H54 (cell line): ENCODE measurements at places on chromosomes 3 and 15.

DNA sequence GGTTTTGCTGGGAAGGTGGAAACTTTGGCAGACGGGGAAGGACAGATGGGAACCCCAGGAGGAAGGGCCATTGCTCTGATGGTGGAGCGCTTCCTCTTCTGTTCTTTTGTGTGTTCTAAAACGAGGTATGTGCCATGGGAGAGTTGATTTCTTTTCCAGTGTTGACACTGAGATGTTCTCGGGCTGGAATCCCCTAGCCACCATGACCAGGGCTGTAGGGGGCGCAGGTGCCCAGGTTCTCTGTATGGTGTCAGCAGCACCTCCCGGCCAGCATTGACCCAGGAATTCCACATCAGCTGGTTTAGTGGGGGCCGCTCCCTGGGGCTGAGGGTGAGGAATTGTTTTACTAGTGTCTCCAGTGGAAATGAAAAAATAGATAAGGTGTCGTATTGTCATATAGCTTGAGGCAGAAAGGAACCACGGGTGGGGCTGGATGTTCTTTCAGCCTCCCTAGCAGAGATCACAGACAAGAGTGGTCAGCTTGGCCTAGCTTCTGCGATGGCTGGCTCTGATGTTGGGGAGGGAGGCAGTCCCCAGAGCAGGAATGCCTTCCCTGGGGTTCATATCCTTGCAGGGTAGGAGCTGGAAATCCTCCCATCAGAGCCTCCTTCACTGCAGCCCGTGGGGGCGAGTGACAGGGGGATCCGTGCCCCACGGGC lies 34.2 kb upstream of the ACAD9 start:
- peak; percentile 26 for DNase-seq

DNA sequence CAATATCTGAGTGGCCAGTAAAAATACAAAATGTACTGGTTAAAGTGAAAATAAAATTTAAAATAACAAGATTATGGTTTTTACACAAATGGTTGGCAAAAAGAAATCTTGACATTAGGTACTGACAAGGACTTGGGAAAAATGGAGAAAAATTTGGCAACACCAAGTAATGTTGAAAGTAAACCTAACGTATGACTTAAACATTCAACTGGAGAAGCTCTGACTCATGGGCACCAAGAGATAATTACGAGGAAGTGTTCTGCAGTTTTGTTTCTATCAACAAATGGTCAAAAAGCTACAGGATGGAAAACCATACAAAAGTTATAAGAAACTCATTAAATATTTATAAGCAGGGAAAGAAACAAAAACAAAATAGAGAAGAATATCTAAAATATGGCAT lies 177.7 kb downstream of the ZNF385D start:
- no peak for DNase-seq

DNA sequence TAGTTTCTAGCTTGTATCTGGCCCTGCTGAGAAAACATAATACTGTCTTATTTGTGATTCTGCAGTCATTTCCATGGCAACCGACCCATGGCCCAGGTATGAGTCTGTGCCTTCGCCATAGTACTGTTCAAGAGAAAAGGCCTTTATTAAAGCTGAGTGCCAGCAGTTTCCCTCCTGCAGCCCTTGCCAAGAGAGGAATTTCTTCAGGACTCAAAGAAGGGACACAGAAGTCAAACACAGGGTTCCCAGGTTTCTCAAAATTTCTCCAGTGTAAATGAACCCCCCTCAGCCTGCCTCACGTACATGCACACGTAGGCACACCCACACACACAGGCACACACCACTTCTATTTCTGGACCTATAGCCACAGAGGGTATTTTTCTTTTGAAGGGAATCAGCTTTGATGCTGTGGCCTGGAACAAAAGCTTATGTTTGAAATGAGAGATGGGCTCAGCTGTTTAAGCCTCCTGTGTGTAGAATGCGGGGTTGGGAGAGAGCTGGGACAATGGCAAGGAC lies 269.2 kb downstream of the PDCD6IP start:
- DNase-seq, result no peak

DNA sequence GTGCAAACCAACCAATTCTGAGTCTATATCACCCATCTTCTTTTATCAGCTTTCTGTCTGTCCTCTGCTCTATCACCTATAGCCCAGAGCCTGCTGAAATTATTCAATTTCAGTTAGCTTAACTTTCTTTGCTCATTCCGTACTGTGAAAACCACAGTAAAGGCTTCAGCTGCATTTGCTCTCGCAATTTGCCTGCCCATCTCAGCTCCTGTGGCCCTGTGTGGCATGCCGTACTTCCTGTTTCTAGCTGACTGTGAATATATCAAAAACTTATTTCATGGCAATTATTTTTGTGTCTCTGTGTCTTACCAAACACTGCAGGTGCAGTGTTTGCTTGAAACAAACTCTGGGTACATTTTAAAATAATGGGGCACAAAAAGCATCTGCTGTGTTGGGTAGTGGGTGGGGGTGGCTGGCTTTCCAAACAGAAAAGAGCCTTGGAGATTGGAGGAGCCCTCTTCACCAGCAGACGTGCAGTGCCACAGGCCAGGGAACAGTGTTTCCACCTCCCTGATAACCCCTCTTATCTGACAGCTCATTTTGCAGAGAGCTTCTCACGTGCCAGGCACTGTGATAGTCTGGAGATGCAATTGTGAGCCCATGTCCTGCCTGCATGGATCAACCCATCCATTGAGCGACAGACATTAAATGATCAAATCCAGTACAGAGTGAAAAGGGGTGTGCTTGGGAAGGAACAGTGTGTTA lies 45.2 kb downstream of the GASK1A start:
- DNase-seq, result no peak

DNA sequence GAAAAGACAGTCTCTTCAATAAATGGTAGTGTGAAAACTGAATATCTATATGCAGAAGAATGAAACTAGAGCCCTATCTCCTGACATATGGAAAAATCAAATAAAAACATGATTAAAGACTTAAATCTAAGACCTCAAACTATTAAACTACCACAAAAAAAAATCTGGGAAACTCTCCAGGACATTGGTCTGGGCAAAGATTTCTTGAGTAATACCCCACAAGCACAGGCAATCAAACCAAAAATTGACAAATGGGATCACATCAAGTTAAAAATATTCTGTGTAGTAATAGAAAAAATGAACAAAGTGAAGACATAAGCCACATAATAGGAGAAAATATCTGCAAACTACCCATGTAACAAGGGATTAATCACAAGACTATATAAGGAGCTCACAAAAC lies 286.4 kb downstream of the TBC1D5 start:
- no peak for DNase-seq

- no peak for DNase-seq
Measured at GRCh38 chr3:104244680-104245220, 1122.0 kb upstream of the ALCAM start.

DNA sequence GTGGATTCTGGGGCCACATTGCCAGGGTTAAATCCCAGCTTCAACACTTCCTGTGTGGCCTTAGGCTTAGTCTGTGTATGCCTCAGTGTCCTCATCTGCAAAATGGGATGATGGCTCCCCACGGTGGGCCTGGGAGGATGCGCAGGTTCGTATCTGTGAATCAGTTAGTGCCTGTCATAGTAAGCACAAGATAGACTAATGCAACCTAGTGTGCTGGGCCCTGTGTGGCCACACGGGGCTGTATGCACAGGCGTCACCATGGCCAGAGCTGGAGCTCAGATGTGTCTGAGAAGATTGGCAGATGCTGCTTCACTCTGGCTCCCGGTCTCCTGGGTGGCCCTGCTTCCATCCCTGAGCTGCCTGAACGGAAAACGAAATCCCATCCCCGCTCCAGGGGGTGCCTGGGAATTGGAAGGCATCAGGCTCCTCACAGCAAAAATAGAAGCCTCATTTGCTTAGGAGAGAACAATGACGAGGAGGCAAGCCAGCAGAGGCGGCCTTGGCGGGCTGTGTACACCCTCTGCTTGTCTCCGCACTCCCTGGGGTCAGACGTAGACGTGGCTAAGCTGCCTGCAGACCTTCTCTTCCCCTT lies 103.6 kb downstream of the APBA2 start:
- DNase-seq, result no peak

DNA sequence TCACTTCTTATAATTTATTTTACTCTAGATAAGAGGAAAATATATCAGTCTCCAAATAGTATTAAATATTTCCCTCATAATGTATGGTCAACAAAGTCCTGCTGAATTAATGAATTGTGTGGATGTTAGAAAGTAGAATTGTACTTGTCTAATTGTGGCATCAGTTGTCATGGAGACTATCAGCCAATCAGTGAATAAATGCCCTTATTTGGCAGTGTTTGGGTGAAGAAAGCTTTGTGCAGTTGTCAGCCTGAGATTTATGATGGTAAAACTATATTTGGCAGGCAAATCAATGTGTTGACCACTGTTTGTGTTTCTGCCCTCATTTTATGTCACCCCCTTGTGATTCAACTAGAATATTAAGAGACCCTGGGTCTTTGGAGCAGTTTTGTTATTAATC lies 293.6 kb upstream of the MDFIC2 start:
- DNase-seq, result no peak

- DNase-seq, result no peak
Measured at GRCh38 chr3:113927556-113927955, 20.3 kb upstream of the ZDHHC23 start.

DNA sequence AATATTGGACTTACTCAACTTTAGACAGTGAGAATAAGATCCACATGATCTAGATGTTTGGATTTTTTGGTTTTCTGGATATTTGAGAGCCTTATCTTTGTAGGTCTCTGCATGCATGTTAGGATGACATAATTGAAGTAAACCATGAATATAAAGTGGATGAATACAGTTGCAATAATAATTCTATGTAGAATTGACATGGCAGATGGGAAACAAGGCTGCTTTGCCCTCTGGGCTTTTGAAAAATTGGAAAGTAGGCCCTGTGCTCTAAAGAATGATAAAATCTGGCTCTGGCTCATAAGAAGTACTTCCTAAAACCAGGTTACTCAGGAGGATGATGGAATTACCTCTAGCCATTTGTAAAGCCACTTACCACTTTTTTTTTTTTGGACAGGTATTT lies 86.9 kb downstream of the ZNF609 start:
- no peak for DNase-seq

DNA sequence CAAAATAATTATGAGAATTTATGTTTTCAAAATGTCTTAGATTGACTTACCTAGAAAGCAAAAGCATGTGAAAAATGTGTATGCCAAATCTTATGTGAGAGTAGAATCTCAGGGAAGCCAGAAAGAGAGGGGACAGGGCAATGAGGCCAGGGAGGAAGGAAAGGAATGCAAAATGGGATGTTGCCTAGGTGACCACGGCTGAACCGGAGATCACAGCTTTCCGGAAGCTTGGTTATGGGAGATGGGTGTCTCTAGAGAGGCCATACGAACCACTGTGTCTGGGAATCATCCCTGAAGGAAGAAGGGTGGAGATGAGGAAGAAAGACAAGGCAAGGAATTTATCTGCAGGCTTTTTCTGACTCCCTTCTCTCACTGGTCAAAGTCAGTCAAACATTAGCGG lies 76.0 kb downstream of the SUCLG2 start:
- no peak for DNase-seq

DNA sequence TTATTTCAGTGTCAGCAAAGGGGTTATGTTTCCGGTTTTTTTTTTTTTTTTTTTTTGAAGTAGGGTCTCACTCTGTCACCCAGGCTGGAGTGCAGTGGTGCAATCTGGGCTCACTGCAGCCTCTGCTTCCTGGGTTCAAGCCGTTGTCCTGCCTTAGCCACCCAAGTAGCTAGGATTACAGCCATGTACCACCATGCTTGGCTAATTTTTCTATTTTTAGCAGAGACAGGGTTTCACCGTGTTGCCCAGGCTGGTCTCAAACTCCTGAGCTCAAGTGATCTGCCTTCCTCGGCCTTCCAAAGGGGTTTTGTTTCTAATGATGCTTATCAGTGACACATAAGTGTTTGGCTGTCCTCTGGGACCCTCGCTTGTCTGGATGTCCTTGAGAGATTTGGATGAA lies 235.7 kb upstream of the C2CD4B start:
- no peak for DNase-seq

- DNase-seq, result no peak
Measured at GRCh38 chr3:157129803-157130466, 30.0 kb downstream of the CCNL1 start.

- DNase-seq, result peak; percentile 26
Measured at GRCh38 chr15:52337198-52337853, 41.7 kb upstream of the MYO5C start.

- DNase-seq, result no peak
Measured at GRCh38 chr15:75830910-75831805, 12.1 kb upstream of the UBE2Q2 start.

DNA sequence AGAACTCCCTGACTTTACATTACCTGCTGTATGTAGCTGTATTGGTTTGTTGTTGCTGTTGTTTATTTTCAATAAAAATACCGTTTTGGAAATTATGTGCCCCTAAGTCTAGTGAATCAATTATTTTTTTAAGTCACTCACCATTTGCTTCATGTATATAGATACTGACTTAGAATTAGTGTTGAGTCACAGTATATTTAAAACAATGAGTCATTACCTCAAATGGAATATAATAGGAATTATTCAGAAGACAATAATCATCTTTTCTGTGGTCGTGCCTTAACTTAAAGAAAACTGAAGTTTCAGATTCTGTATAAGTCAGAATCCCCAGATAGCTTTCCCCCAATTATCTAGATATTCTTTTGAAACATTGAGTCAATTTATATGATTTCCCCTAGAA lies 21.0 kb upstream of the ALDH1A2 start:
- DNase-seq, result no peak

GRCh38 chr15:26767169-26767670 lies 5.6 kb downstream of the GABRB3 start:
- DNase-seq, result no peak

GRCh38 chr15:40038275-40038637 lies 725 bp downstream of the SRP14 start:
- DNase-seq, result no peak

DNA sequence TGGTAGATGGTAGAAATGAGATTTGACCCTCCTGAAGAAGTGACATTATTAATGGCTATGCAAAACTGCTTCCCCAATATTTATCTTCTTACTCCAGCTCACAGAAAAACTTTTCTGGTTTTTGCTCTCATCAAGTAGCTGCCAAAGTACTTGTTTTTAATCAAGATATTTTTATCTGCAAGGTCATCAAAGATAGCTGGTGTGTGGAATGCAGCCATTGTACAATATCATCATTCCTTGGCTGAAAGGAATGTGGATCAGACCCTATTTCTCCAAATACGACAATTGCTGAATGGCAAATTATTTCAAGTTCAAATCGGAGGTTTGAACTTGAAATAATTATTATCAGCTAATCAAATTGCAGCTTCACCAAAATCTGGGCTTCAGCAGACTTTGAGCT lies 126.9 kb upstream of the SLC7A14 start:
- no peak for DNase-seq

GRCh38 chr3:186694288-186695032 lies 22.7 kb upstream of the KNG1 start:
- DNase-seq, result no peak

- DNase-seq, result no peak
Measured at GRCh38 chr3:62253971-62254370, 119.4 kb downstream of the FEZF2 start.

GRCh38 chr3:182244222-182244971 lies 532.7 kb downstream of the SOX2 start:
- DNase-seq, result no peak
